Fibroblast of skin of back (primary cell): ENCODE measurements at places on chromosomes 12 and 14.

DNA sequence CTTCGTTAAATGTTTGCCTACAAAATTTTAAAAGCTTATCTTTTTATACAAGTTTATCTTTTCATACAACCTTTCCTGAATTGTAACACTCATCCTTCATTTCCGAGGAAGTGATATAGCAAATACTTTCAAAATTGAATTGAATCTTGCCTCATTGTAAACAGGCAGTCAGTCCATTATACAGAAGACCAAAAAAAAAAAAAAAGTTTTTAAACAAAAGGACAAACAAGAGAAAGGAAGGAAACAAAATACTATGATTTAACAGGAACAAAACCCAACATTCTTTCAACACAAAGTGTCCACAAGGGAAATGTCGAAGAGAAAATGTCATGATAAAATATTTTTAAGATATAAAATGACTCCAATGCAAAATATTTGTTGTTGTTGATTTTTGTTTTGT is 8.5 kb downstream of the ATF7 start:
- no peak for DNase-seq

DNA sequence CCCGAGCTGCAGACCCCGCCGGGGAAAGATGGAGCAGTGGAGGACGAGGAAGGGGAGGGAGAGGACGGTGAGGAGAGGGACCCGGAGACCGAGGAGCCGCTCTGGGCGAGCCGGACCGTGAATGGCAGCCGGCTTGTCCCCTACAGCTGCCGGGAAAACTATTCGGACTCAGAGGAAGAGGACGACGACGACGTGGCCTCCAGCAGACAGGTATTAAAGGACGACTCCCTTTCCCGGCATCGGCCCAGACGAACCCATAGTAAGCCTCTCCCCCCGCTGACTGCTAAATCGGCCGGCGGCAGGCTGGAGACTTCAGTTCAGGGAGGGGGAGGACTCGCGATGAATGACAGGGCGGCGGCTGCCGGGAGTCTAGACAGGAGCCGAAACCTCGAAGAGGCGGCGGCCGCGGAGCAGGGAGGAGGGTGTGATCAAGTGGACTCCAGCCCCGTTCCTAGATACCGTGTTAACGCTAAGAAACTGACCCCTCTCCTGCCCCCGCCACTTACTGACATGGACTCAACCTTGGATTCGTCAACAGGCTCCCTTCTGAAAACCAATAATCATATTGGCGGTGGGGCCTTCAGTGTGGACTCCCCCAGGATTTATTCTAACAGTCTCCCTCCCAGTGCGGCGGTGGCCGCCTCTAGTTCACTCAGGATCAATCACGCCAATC is 962 bp downstream of the LEMD3 start:
- peak; percentile 64 for DNase-seq

GRCh38 chr14:94175011-94175745 is 1.1 kb downstream of the PPP4R4 start:
- no peak for DNase-seq

DNA sequence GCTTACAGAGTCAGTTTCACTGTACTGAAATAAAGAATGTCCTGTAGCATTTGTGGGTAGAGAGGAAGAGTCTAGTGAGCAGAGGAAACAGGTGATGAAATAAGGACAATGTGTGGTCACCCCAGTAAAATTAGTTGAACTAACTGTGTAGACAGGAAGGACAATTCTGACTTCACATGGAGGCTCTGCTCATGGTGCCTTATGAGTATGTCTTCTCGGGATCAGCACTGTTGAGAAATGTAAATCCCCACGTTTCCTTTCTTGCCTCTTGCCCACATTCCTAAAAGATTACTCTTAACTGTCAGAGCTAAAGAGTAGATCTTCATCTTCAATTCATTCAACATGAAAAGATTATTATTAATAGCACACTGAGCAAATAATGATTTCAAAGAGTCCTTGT is 113.2 kb upstream of the FLRT2 start:
- peak; percentile 90 for DNase-seq

DNA sequence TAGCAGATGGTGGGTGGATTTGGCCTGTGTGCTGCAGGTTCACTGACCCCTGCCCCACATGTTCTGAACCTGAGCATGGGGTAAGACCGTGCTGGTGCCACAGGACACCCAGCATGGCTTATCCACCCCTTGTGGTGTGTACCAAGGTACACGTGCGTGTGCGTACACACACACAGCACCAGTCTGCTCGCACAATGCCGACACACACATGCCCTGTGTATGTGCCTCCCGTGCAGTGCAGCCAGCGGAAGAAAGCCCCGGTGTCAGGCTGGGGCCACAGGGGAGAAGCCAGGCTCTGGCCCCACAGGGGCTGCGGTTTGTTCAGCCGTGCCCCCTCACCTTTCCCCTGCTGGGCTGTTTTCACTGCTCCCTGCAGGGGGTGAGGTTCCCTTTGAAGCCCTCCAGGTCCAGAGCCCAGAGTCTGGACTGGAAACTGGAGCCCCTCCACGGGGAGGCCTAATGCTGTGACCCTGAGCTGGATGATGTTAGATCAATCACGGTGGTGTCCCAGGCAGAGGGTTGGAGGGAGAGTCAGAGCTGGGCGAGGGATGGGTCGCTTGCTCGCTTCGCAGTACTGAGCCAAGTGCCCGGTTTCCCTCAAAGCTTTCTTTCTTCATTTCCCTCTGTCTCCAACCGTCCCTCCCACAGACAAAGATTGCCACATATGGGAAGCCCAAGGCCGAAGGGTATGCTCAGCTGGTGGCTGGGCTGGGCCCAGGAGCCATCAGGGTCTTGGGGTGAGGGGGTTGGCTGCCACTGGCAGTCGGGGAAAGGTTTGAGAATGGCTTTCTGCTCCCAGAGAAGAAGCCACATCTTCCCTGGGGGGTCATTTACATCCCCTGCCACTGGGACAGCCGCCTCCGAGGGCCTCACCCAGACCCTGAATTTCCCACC is 6.2 kb downstream of the DTX1 start:
- DNase-seq, result no peak

DNA sequence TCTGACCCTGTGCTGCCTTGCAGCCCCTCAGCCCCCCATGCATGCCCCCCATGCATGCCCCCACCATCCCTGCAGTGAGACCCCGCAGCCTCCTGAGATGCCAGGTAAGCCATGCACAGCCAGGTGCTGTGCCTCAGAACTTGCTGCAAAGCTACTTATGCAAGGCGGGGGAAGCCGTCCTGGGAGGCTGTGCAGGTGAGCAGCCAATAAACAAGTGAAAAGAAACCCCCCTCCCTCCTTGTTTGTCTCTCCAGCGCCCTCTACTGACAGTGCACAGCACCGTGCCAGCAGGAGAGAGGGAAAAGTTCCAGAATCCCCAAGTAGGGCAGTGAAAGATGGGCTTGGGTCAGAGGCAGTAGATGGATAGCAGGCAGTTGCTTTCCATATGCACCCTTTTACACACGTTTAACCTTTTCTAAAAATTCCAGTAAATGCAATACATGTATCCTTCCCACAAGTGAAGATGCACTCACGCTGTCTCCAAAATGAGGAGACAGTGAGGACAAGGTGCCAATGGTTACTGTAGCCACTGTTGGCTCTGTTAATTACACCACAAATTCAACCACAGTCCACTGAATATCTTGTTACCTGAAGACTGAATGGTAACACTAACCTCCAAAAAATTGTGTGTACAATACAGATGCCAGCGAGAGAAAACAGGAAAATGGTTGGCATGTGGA is 18.0 kb downstream of the TNFAIP2 start:
- no peak for DNase-seq
